Non-pigmented ciliary epithelial cell (primary cell): ENCODE measurements at places on chromosomes 7 and 10.

- DNase-seq: no peak
Measured at GRCh38 chr7:365593-365992, 75.6 kb downstream of the FOXL3 start.

- no peak for DNase-seq
Measured at GRCh38 chr7:5421714-5422395, 1.8 kb downstream of the TNRC18 start.

DNA sequence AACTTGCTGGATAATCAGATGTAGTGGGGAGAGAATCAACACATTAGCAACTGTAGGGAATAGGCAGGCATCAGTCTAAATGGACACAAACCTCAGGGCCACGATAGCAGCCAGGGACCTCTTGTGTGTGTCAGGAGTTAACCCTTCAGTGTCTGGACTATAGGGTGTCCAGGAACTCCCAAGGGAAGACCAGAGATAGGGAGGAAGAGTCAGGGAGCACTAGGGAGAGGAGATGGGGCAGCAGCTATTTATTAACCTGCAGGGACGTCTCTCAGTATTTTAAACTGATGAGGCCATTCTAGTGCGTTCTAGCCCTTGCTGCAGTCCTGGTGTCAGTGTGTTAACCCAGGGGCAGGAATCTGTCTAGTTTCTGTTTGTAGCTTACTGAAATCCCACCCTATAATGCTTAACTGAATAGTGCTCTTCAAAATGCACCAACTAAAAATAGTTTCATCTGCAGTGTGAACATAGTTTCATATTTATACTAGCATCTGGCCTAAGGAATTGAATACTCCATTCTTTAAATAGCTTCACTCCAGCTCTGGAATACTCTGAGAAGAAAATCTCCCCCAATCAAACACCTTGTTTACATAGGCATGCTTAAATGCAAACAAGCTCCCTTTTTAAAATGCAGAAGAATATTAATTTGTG, 62.7 kb downstream of the ARID5B start:
- DNase-seq: no peak

GRCh38 chr7:137728426-137728825, 118.3 kb downstream of the DGKI start:
- no peak for DNase-seq

DNA sequence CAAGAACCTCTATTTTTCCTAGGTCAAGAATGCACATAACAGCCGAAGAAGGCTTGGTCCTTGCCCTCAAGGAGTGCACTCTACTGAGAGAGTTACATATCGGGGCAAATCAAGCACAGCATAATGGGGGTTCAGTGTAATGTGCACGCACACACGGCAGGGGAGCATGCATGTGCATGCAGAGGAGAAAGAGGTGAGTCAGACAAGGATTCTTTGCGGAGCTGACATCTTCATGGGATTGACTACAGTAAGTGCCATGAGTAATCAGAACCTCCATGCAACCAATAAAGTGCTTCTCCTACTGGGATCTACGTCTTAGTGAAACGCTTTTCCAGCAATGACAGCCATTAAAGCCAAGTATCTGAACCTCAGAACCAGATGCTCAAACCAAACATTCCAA, 123.6 kb downstream of the RNF216 start:
- no peak for DNase-seq

DNA sequence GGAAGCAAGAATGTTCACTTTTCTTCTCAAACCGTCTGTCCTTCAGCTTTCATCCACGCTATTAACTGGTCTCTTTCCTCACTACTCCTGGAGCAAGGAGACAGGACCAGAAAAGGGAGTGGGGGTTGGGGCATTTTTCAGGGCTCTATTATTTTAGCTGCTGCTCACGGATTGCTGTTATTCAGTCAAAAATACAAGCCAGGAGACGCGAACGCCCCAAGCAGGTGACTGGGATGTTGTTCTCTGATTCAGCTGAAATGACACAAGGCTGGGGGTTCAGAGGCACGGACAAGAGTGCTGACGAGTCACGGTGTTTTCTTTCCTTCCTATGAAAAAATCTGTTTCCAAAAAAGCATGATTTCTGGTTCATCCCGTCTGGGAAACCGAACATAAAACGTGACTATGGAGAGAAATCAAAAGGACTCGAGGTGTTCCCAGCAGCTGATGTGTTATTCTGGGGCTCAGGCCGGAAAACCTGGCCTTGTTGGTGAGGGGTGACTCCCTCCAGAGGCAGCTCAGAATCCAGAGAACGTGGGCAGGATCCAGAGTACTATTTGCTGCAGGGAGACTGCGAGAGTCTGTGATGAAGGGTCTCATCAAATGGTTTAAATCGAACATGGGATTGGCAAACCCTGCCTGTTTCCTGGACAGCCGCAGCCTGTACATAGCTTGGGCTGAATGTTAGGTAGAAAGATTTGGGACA, 3.5 kb upstream of the INHBA start:
- no peak for DNase-seq

- DNase-seq: peak; percentile 30
Measured at GRCh38 chr10:22230158-22230833, 12.5 kb upstream of the EBLN1 start.

DNA sequence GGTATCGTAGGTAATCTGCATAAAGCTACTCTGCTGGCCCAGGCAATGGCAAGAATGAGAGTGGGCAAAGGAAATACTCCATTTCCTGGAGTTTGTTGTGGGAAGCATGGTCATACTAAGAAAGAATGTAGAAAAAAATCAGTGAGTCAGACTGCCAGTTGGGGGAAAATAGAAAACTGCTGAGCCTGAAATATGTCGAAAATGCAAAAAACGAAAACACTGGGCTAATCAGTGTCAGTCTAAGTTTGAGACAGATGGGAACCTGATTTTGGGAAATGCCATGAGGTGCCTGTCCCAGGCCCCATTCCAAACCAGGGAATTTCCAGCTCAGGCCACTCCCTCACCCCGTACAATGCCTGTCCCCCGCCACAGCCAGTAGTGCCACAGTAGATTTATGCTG, 150.0 kb downstream of the ZNF33B start:
- DNase-seq: no peak

DNA sequence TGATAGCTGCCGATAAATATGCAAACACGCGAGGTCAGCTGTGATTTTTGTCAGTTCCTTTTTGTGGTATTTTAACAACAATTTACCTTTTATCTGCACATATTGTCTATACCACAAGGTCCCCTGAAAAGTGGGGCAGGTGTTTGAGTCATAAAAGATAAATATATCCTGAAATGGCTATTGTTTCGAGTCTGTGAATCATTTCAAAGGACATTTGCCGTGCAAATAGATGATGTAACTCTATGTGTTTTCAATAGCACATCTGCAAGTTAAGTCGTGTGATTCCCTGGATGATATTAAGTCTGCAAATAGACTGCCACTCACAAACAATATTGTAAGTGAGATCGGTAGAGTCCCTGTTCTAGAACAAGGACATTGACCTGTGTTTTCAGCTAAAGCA, 193.0 kb upstream of the PITRM1 start:
- DNase-seq: no peak

GRCh38 chr7:99563650-99564049, 5.2 kb downstream of the ZNF655 start:
- DNase-seq: peak; percentile 63

DNA sequence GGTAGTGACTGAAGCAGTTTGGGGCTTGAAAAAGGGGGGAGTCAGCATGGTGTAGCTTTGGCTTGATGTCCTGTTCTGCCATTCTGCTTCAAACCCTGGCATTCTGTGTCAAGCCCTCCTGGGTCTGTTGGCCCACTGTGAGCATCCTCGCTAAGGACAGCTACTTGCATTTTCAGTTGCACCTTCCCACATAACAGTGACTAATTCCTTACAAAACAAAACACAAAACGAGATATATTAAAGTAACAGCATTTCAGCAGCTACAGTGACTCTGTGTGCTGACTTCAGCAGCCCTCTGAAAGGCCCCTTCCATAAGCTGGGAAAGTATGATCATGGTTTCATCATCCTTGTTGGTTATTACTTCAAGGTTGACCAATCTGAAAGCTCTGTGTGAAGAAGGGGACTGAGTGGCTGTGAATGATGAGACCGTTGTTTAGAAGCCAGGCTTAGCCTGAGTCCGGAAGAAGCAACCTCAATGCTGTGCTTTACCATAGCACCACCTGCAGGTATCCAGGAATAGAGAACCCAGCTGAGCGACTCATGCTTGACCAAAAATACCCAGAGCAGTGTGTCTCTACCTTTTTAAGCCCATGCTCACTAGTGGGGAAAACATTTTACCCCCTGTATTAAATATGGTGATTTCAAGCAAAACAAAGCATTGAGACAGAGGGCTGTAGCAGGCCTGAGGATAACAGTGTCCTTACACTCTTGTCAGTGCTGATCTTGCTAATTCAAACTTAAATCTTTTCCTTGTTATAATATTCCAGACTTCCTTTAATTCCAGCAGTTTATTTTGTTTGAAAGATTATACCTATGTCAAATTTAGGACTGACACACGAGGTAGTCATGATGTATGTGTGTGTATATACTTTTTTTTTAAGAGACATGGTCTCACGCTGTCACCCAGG, 42.6 kb upstream of the CC2D2B start:
- DNase-seq: peak; percentile 57

GRCh38 chr7:127895814-127896280, 135.4 kb downstream of the LRRC4 start:
- no peak for DNase-seq

DNA sequence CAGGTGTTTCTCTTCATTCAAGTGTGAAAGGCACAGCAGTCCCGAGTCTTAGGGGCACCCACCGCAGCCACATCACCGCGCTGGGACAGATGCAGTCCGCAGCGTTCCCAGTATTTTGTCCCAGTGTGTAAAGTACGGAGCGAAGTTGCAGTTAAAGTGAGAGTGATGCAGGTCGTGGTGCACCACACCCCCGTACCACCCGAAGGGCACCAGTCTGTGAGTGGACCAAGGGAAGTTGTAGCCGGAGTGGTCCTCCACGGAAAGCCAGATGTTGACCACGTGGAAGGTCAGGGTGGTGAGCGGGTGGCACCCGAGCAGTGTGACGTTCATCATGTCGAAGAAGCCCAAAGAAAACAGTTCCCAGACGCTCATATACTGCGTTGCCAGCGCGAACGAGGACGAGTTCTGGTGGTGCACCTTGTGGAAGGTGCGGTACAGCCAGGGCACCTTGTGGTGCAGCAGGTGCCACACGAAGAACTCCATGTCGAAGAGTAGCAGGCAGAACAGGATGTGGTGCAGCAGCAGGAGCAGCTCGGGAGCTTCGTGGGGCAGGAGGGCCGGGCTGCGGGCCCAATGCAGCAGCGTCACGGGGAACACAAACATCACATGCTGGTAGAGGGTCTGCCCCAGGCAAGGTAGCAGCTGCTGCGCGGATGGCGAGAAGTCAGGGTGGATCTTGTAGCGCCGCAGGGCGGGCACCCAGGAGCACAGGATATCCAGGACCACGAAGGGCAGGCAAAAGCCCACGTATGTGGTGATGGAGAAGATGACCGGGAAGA, 526 bp downstream of the CH25H start:
- no peak for DNase-seq

DNA sequence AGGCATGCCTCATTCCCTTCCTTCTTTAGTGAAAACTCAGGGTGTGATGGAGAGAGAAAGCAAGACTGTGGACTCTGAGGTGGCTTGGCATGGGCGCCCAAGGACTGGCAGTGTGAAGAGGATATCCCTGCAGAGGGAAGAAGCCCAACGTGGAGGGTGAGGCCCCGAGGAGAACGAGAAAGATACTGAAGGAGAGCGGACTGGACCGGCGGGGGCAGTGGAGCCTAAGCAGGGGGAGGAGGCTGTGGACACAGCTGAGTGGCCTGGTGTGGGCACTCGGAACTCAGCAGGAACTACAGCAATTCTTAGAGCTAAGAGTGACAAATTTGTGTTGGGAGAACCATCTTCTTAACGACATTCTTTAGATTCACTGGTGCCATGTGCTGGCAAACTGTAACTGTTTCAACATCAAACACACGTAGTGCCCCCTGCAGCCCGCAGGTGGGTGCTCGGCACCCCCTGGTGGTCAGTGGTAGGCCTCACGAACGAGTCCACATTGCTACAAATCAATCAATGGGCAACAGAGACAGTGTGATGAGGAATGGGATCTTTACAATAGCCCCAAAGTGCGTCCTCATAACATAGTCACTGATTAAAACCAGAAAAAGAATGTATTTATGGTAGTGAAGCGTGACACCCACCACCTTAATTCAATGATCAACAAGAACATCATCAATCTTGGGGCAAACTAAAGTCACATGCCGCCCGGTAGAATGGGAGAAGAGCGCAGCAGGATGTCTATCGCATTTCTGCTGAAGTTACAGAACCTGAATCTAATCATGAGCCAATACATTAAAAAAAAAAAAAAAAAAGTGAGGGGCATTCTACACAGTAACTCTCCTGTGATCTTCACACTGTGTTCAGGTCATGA, 2.0 kb upstream of the SFTPA1 start:
- DNase-seq: no peak
